ENCODE measurements at places on chromosomes 7 and 10.

GRCh38 chr10:68561865-68562649 lies 1.9 kb downstream of the TET1 start:
- DNase-seq = no peak

GRCh38 chr7:117816727-117817126 lies 56.5 kb downstream of the CTTNBP2 start:
- DNase-seq = no peak

GRCh38 chr7:150855046-150855445 lies 2.7 kb downstream of the AOC1 start:
- DNase-seq = no peak

GRCh38 chr7:37645282-37646050 lies 38.1 kb upstream of the GPR141 start:
- DNase-seq = peak; percentile 9

GRCh38 chr10:29306688-29307087 lies 17.8 kb downstream of the LYZL1 start:
- DNase-seq = no peak

DNA sequence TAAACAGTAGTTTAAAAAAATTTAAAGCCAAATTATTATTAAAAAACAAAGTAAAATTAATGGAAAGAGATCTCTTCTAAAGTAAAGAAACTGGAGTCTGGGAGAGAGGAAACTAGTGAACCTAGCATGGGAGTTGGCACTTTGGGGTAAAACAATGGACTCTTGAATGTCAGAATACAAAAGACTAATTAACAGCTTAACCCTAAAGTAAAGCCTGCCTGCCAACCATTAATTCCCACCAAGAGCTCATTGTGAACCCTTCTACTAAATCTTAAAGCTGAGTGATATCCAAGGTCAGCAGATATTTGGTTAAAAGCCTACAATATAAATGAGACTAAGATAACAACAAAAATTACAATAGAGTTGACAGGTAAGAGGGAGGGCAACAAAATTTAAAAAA lies 36.5 kb downstream of the KMT2C start:
- no peak for DNase-seq

- DNase-seq = no peak
Measured at GRCh38 chr7:17109020-17109419, 189.4 kb upstream of the AHR start.

GRCh38 chr7:99446096-99446495 lies 7.4 kb downstream of the CPSF4 start:
- no peak for DNase-seq

DNA sequence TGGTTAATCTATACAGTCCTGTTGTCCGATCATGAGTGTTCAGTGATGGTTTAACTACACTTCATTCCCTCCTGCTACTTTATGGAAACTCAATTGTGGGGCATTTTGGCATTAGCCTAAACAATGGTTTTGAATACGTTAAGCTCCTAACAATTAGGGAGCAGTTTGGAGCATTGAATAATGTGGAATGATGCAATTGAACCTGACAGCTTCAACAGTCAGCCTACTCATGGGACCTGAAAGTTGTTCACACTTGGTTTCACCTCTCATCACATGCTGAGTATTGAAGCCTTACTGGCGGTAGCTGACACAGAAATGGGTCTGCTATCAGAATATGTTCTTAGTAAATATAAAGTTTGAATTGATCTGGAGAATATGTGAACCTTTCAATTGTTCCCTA lies 186.1 kb downstream of the MLLT10 start:
- no peak for DNase-seq

- peak; percentile 34 for DNase-seq
Measured at GRCh38 chr7:155756322-155756721, 55.9 kb downstream of the SHH start.

- peak; percentile 90 for DNase-seq
Measured at GRCh38 chr10:30456266-30456665, 22.3 kb downstream of the MAP3K8 start.

GRCh38 chr7:322111-322671 lies 32.2 kb downstream of the FOXL3 start:
- peak; percentile 63 for DNase-seq

Data from GM12865 (cell line).